Activated T-helper 2 cell treated with anti-CD3 and anti-CD28 coated beads, Interferon-gamma antibody, Interleukin-2, Interleukin-4, amounts not matched to agents 10 μg/mL and 5 μg/mL and 100 μg/mL, durations not matched to agents 14 hours and 24 hours and 36 hours (primary cell): ENCODE measurements at places on chromosomes 2 and 18. TPM values are rescaled to one million over a fixed set of nuclear protein-coding genes. Genes with fewer than 3 reads are reported as not detected.

The UGT1A3 gene
- not detected in 2 replicates for total RNA-seq

The MBD5 gene
- total RNA-seq = 25.0 and 28.0 TPM in 2 replicates

The DYSF gene
- total RNA-seq = 0.05 TPM in 1 of 2 replicates, not detected in the other

The CFAP65 gene
- total RNA-seq = not detected in 2 replicates

The NOSTRIN gene
- total RNA-seq = not detected in 2 replicates

The SLC35F6 gene
- total RNA-seq = 11.1 and 11.8 TPM in 2 replicates

The GEN1 gene
- 26.6 and 29.2 TPM in 2 replicates for total RNA-seq

The SERPINB3 gene
- not detected in 2 replicates for total RNA-seq
